ENCODE measurements at places on chromosomes 6 and 20.

GRCh38 chr6:163668061-163668426 lies 253.5 kb downstream of the QKI start:
- no peak for DNase-seq
- H3K4me1 ChIP-seq: peaks cover 25% of the 10 kb centered on the region
- peak overlapping the region; percentile 56 for H3K4me3 ChIP-seq
- H3K36me3 ChIP-seq: no peaks in the 10 kb centered on the region
- H3K27me3 ChIP-seq: peaks cover 10% of the 10 kb centered on the region
- H3K27ac ChIP-seq: no peak overlapping the region

- no peaks in the 10 kb centered on the region for H3K36me3 ChIP-seq
- H3K27ac ChIP-seq: no peak overlapping the region
- H3K4me3 ChIP-seq: no peak overlapping the region
- no peak for DNase-seq
- no peaks in the 10 kb centered on the region for H3K27me3 ChIP-seq
These were observed 12.3 kb downstream of the MYT1 start for GRCh38 chr20:64176551-64176950.

- H3K36me3 ChIP-seq: peaks cover 12% of the 10 kb centered on the region
- no peaks in the 10 kb centered on the region for H3K4me1 ChIP-seq
- peaks cover 2% of the 10 kb centered on the region for H3K27me3 ChIP-seq
These were observed 41.8 kb upstream of the FOXO3 start for GRCh38 chr6:108518714-108519576.

DNA sequence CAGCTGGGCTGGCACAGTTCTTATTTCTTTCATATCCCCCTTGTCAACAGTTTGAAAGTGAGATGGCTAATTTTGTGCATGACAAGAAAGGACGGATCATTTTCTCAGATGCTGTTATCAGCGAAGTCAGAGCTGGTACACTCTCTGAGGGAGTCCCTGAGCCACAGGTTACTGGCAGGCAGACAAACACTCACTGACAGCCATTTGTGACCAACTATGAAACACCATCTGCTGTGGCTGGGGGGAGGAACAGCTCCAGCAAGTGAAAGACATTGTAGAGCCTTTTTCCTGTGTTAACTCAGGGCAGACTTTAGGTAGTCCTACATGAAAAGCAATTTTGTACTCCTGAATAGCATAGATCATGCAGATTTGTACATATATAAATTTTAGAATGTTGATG lies 22.2 kb downstream of the OLIG3 start:
- no peaks in the 10 kb centered on the region for H3K36me3 ChIP-seq
- DNase-seq: no peak

- no peaks in the 10 kb centered on the region for H3K4me1 ChIP-seq
- no peak overlapping the region for H3K4me3 ChIP-seq
- no peak for DNase-seq
- no peaks in the 10 kb centered on the region for H3K36me3 ChIP-seq
- peaks cover 8% of the 10 kb centered on the region for H3K27me3 ChIP-seq
These were observed 38.9 kb downstream of the MRAP2 start for GRCh38 chr6:84072442-84072997.

DNA sequence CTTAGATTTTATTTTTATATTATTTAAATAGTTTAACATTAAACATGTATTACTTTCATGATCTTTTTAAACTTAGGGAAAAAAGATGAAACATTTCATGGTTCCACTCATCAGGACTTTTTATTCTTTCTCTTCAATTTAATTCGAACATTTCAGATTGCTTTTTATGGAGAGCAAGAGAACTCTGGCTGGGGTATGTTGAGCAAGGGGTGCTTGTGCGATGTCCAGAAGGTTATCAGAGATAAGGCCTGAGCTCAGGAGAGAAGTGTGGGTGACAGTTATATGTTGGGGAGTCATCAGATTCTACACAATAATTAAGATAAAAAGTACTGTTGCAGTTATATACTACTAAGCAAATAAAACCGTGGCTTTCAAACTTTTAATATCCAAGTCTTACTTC lies 37.5 kb downstream of the FKBP5 start:
- no peak overlapping the region for H3K4me3 ChIP-seq
- no peaks in the 10 kb centered on the region for H3K27me3 ChIP-seq
- H3K27ac ChIP-seq: no peak overlapping the region
- no peaks in the 10 kb centered on the region for H3K36me3 ChIP-seq
- DNase-seq: no peak

DNA sequence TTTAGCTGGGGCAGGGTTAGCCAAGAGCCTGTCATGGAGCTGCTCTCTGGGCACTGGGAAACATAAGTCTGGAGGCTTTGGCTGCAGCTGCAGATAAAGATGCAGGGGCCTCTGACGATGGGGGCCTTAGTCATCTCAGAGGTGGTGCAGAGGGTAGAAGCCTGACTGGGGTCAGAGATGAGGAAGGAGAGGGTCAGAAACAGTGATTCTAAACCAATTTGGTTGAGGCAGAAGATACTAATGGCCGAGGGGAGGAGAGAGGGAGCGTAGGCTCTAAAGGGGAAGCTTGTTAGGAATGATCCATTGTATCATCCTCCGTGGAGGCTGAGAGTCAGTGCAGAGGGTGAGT lies 33.8 kb downstream of the PLEKHG1 start:
- no peak overlapping the region for H3K27ac ChIP-seq
- no peak for DNase-seq
- H3K27me3 ChIP-seq: peaks cover 5% of the 10 kb centered on the region

DNA sequence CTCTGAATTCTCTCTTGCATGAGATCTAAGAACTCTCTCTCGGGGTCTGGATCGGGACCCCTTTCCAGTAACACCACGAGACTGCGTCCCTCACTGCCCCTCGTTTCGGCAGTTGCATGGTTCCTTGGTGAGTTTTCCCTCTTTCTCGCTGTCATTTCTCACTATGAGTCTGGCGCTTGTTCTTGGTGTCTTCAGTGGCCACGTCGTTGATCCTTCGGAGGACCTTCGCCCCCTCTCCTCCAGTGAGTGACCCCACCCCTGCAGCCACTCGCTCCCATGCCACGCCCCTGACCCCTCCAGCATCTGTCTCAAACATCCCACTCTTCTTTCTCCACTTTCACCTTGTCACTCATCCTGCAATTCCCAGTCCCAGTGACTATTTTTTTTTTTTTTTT lies 23.0 kb downstream of the SYNJ2 start:
- H3K36me3 ChIP-seq: peaks cover 7% of the 10 kb centered on the region
- no peak overlapping the region for H3K27ac ChIP-seq
- DNase-seq: no peak
- no peaks in the 10 kb centered on the region for H3K27me3 ChIP-seq
